Adrenal gland (tissue), 19 donors: ENCODE measurements at places on chromosomes 3 and 15. TPM values are rescaled to one million over a fixed set of nuclear protein-coding genes. Genes with fewer than 3 reads are reported as not detected.

Gene CDCP1
- 0.27 TPM for polyA plus RNA-seq

Gene GLDN
- polyA plus RNA-seq, result 2.1 TPM

Gene PRICKLE2
- 2.6 TPM for polyA plus RNA-seq

Gene TMPRSS7
- not detected for polyA plus RNA-seq

Gene NRG4
- 3.9 TPM for polyA plus RNA-seq

Gene SERINC4
- polyA plus RNA-seq, result 0.30 TPM

Gene GOLGA6L1
- not detected for polyA plus RNA-seq

Gene DNAH12
- polyA plus RNA-seq, result 0.84 TPM

Gene ADAMTSL3
- polyA plus RNA-seq, result 4.0 TPM

Gene CCDC80
- polyA plus RNA-seq, result 24.6 TPM

Gene FAM81A
- 0.31 TPM for polyA plus RNA-seq

Gene TXNRD3
- polyA plus RNA-seq, result 6.8 TPM

Gene CCR3
- polyA plus RNA-seq, result not detected

Gene NANOGP8
- polyA plus RNA-seq, result not detected

Gene INTS14
- 37.4 TPM for polyA plus RNA-seq

Gene AP3B2
- 18.2 TPM for polyA plus RNA-seq

Gene CHRFAM7A
- 1.8 TPM for polyA plus RNA-seq

Gene CD276
- polyA plus RNA-seq, result 78.7 TPM

Gene HRH1
- polyA plus RNA-seq, result 2.2 TPM

Gene PLA2G4B
- polyA plus RNA-seq, result 23.7 TPM

Gene GMNC
- not detected for polyA plus RNA-seq

Gene PTPRG
- polyA plus RNA-seq, result 9.0 TPM

Gene ROPN1
- not detected for polyA plus RNA-seq

Gene CATSPER2
- polyA plus RNA-seq, result 10.5 TPM

Gene TTLL13
- 0.11 TPM for polyA plus RNA-seq

Gene KIAA1143
- 6.7 TPM for polyA plus RNA-seq

Gene RHOV
- 0.16 TPM for polyA plus RNA-seq

Gene GPR27
- polyA plus RNA-seq, result 1.6 TPM

Gene STRA6
- polyA plus RNA-seq, result 9.4 TPM

Gene TPRG1
- polyA plus RNA-seq, result 5.1 TPM

Gene COL6A6
- polyA plus RNA-seq, result 0.11 TPM

Gene TWF2
- polyA plus RNA-seq, result 13.6 TPM

Gene CFAP92
- 0.48 TPM for polyA plus RNA-seq

Gene IQCF5
- polyA plus RNA-seq, result not detected

Gene B3GNT5
- polyA plus RNA-seq, result 2.3 TPM
